ENCODE measurements at places on chromosomes 2 and 18. TPM values are rescaled to one million over a fixed set of nuclear protein-coding genes. Genes with fewer than 3 reads are reported as not detected.

GMCL1 gene
- 21.5 TPM for total RNA-seq

ITPRIPL1 gene
- not detected for total RNA-seq

RAB27B gene
- total RNA-seq, result 4.9 TPM

ALPI gene
- total RNA-seq, result not detected

PLCL1 gene
- total RNA-seq, result 0.13 TPM

DLX2 gene
- not detected for total RNA-seq

CASP10 gene
- total RNA-seq, result 6.3 TPM

NYAP2 gene
- total RNA-seq, result 0.05 TPM

CD28 gene
- not detected for total RNA-seq

SPRED2 gene
- 20.1 TPM for total RNA-seq

ANKRD30B gene
- 0.03 TPM for total RNA-seq

CFAP221 gene
- 0.39 TPM for total RNA-seq

ALPP gene
- total RNA-seq, result 1.1 TPM

REG3A gene
- not detected for total RNA-seq

Data from HT-29 (cell line).